ENCODE measurements at places on chromosomes 7 and 10.
A peak's percentile ranks its signal among the peaks of the same experiment; 100 is the strongest.

DNA sequence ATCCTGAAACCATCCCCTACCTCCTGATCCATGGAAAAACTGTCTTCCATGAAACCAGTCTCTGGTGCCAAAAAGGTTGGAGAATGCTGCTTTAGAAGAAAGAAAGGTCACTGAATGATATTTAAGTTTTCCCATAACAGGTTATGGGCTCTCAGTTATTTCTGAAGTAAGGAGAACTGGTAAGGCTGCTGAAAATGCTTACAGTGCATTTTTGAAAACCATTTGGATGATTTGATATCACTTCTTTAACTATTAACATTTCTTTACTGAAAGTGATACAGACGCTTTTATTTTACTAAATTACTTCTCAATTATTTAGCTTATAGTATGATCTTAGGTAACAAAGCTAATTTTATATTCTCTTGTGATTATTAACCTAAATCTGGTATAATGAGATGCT lies 1094.4 kb upstream of the C7orf33 start:
- no peak for DNase-seq

GRCh38 chr7:6709808-6710207 lies 3.1 kb upstream of the ZNF12 start:
- DNase-seq: no peak

DNA sequence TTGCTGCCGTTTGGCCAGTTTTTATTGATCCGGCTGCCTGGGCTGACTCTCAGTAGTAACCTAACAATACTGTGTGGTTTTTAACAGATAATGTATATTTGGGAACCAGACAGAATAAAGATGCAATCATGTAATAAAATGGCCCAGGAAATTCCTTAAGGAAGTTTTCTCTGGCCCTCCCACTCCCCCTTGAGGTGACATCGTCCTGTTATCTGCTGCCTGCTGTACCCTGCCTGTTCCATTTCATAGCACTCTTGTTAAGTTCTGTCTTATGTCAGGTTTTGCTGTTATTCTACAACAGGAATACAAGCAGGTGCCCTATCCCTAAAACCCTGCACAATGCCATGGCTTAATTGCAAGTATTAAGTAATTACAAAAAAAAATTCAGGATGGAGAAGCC lies 12.5 kb downstream of the ITGB8 start:
- DNase-seq: no peak

DNA sequence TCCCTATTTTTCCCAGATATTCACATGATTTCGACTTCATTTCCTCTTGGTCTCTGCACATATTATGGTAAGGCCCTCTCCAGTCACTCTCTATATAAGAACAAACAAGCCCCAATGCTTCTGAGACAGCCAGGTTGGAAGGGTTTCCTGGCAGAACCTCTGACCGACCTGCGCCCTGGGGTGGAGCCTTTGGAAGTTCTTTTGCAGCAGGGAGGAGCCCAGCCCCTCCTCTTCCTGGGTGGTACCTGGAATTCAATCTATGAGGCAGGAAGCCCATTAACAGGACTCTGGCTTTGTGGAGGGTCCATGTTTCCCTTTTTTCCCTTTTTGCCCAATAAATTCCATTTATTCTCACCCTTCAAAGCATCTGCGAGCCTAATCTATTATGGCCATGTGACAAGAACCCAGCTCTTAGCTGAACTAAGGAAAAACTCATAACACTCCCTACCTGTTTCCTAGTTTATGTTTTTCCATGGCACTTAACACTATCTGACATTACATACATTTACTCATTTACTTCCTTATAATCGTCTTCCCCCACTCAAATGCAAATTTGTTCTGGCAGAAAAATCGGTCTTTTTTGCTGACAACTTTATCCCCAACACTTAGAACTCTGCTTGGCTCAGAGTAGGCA lies 92.5 kb upstream of the FRMD4A start:
- DNase-seq: no peak

DNA sequence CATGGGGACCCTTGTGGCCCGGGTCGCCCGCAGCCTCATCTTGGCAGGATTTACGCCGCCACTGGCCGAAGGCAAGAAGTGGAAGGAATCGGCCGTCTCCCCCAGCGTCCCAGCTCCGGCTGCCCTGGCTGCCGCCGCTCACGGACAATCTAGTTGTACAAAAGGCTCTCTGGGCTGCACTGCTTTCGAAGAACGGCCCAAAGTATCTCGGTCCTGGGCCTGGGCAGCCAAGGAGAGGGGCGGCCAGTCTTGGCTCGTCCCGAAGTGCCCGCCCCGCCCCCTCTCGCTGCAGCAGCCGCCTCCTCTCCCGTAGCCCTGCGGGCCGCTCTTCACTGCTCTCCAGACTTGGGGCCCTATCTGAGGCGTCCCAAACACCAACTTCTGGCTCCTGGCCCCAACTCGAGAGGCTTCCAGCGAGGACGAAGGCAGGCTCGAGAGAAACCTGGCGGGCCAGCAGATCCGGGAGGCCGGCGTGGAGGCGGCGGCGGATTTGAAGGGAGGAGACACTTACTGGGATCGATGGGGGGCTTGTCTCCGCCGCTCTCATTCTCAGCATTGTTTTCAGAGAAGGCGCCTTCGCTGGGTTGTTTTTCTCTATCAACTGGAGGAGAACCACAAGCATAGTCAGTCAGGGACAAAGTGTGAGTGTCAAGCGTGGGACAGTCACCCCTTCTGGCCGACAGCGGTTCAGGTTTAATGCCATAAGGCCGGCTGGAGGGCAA lies 809 bp downstream of the HOXA9 start:
- DNase-seq: peak; percentile 23

DNA sequence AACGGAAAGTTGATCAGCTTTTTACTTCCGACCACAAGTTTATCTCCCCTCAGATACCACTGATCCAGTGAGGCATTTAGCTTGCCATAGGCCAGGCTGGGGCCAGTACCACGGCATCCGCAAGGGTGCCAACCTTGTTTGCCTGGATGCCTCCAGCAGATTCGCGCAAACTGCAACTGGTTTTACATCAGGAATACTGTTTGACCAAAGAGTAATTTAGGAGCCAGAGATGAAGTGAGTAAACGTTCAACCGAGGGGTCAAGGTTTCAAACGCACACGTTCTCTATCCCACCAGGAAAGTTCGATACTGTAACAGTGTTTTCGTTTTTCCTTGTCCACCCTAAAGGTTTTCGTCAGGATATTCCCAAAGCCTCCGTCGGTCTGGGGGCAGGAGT lies 266 bp upstream of the MDFIC start:
- peak; percentile 26 for DNase-seq

DNA sequence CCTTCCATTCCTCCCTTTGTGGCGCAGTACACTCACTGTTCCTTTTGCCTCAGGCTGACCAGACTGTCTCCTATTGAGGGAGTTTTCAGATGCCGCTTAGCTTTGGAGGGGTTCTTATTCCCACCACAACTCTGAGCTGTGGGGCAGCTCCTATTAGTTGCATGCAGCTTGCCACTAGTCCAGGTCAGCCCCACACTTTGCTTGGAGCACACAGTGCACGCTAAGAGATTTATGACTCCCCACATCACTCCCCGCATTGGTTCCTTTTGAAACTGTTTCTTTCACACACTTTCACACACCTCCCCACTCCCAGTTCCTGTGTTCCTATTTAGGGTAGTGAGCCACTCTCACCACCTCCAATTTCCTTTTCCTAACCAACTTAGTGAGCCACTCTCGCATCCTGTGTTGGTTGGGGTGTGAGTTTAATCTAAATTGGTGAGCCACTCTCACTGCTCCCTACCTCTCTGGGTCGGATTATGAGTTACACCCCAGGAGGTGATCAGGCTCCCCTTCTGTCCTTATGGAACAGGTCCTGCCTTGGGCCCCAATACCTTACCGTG lies 10.4 kb upstream of the ZNF485 start:
- DNase-seq: no peak
